ENCODE measurements at places on chromosomes 16 and 17.

DNA sequence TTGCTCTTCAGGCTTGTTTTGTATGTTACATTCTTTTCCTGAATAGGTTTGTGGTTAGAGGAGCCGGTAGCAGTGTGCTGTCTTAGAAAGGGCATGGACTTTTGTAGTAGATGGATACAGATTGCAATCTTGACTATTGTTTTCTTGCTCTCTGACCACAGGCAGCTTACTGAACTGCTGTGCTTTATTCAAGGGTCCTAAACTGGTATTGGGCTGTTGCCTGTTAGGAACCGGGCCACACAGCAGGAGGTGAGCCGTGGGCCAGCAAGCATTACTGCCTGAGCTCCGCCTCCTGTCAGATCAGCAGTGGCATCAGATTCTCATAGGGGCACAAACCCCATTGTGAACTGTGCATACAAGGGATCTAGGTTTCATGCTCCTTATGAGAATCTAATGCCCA lies 373.9 kb downstream of the CPPED1 start:
- DNase-seq, result no peak

GRCh38 chr17:70308618-70309017 lies 139.3 kb downstream of the KCNJ2 start:
- no peak for DNase-seq

DNA sequence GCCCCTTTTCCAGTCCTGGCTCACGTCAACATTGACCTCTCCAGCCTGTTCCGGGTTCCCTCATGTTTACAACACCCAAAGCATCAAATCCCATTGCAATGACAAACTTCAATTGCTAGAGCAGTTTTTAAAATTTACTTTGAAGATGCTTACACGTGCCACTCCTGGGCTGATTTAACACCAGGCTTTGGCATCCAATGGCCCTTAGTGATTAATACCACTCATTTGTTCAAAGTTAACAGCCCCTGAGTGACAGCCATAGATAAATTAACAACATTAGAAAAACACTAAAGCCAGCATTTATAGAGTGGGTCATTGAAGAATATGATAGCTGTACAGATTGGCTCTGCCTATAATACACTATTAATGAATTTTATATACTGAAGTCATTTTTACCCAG lies 135.1 kb downstream of the PMP22 start:
- DNase-seq, result no peak

DNA sequence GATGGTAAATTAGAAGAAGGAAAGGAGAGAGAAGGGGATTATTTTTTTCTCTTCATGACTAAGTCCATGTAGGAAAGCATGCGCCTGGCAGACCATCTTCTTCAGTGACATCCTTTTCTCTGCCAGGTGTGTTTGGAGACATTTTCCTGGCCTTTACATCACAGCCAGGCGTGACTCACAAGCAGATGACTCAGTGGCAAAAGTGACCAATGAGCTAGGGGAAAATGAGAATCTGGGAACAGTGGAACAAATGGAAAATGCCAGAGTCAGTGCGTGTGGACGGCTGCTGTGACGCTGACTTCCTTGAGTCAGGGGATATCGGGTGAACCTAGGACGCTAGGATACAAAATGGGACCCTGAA lies 9.4 kb downstream of the KIAA0513 start:
- DNase-seq, result no peak

DNA sequence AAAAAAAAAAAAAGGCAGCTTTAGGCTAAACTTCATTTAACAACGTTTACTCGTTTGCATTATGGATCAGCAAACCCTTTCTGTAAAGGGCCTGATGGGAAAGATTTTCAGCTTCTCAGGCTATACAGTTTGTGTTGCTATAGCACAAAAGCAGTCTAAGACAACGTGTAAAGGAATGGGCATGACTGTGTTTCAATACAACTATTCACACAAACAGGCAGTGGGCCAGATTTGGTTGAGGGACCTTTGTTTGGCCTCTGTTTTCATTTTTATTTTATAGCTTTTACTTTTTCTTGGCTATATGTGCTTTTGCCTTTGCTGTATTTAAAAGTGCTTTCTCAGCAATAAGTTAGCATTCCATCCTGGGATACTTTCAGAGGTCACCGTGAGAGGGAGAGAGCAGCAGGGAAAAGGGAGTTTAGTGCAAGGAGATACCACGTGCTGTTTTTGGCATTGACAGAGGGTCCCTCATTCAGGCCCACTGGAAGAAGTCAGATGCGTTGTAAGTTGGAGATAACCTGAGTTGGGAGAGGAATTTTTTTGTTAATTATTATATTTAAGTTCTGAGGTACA lies 335.6 kb downstream of the UTP18 start:
- DNase-seq, result no peak

DNA sequence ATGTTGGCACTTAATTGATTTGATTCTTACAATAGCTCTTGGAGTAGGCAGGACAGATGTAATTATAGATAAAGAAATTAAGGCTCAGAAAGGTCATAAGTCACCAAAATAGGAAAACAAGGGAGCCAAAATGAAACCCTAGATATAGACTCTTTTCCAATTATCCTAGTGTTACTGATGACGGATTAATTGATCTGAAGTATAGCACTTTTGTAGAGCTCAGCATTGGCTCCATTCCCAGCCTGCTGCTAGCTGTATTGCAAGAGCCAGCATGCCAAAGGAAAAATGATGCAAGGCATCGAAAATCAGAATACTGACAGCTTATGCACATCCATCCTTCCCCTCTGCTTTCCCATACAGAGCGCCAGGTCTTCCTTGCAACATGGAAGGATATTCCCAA lies 21.6 kb upstream of the RASL10B start:
- DNase-seq, result peak; percentile 56

GRCh38 chr16:4611337-4612021 lies 3.2 kb downstream of the UBALD1 start:
- no peak for DNase-seq

GRCh38 chr17:83067071-83067717 lies 12.2 kb upstream of the METRNL start:
- no peak for DNase-seq

GRCh38 chr17:31580706-31581490 lies 189.4 kb downstream of the RAB11FIP4 start:
- no peak for DNase-seq

DNA sequence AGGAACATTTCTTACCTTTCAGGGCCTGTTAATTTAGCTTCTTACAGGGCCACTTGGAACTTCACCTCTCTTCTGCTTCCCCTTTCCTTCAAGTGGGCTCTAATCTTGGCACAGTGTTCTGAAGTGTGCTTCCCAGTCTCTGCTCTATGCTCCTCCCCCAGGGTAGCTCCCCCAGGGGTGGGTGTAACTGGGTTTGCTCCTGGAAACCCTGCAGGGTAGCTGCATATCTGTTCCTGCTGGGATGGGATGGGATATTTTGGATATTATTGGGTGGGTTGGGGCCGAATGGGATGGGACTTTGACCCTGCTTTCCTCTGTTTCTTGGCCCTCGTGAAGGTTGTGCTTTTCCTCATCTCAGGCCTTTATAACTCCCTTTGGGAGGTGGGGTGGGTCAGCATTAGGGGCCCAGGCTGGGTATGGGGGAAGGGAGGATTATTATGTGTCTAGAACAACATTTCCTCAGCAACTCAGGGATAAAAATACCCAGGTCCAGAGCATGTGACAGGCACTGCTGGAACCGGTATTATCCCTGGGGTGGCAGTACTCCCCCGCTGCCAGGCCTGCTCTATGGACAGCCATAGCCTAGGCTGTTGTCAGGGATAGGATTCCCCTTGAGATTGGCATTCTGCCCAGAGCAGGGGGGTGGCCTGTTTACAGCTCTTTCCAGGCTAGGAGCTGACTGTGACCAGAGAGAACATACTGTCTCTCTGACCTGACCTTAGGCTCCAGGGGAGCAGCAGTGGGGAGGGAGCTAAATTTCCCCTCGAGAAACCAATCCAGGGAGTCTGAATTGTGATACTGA lies 5.0 kb downstream of the NFE2L1 start:
- no peak for DNase-seq

All from fibroblast of skin of left biceps (primary cell).